Right renal cortex interstitium (tissue), 3 donors: ENCODE measurements at places on chromosomes 5 and 9.

DNA sequence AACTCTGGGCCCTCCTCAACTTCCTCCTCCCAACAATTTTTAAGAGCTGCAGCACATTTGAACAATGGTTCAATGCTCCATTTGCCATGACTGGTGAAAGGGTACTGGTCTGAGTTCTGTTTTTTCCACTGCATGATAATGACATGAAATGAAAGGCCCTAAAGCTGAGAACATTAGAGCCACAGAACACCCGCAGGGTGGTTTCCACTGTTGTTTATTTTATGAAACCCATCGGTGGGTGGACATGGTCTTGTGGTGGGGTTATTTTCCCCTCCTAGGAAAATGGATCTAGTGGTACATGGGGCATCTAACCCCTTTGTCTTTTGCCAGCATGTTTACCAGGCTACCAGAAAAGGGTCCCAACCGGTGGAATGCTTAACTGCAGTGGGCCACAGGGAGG, 71.8 kb downstream of the SMARCA2 start:
- no peak for DNase-seq

- no peak for DNase-seq
Measured at GRCh38 chr5:36441280-36441679, 139.6 kb upstream of the RANBP3L start.

DNA sequence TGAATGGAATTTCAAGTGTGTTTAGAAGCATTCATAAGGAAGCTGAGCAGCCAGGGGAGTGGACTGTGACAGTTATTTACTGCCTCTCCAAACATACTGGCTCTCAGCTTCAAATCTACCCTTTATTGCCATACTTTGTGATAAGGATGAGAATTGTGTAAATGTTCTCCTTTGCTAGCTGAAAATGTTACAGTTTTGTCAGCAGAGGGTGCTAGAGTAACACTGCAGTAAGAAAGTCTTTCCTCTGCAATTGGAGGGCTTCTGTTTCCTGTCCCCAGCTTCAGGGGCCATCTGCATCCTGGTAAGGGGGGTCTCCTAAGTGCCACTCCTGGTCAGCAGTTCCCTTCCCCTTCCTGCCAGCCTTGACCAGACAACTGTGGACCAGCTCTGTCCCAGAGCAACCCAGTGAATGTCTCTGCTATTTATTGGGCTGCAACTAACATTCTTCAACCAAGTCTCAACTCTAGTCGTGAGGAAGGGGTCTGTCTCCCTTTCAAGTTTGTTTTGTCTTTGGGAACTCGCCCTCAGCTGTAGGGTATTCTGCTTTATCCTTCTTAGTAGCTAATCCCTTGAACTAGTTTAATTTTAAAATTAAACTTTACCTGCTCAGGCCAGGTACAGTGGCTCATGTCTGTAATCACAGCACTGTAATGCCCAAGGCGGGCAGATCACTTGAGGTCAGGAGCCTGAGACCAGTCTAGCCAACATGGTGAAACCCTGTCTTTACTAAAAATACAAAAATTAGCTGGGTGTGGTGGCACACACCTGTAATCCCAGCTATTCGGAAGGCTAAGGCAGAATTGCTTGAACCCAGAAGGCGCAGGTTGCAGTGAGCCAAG, 45.3 kb downstream of the RAPGEF6 start:
- peak; percentile 45 for DNase-seq

DNA sequence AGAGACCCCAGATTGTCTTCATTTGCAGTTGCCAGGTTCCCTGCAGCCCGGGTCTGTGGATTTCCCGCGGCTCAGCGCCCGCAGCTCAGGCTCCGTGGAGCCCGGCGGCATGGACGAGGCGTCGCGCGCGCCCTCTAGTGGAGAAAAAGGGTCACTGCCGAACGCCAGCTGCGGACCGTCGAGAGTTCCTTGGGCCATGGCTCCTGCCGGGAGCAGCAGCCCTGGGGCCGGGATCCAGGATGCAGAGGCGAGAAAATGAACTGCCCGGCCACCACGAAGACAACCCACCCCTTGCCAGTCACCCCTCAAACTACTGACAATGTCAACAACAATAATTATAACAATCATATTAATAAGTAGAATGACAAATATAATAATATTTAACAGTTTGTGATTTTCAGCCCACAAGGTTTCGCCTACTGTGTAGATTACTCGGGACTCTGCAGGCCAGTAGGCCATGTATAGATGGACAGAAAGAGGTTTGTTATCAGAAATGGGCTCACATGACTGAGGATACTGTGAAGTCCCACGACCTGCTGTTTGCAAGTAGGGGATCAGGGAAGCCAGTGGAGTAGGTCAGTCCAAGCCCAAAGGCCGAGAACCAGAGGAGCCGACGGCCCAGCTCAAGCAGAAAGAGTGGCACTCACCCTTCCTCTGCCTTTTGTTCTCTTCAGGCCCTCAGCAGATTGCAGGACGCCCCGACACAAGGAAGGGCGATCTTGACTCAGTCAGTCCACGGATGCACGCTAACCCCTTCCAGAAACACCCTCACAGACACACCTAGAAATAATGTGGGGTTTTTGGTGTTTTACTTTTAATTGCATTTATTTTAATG, 43.1 kb downstream of the BOD1 start:
- peak; percentile 26 for DNase-seq

GRCh38 chr5:79841172-79841571, 149.9 kb downstream of the MTX3 start:
- no peak for DNase-seq

DNA sequence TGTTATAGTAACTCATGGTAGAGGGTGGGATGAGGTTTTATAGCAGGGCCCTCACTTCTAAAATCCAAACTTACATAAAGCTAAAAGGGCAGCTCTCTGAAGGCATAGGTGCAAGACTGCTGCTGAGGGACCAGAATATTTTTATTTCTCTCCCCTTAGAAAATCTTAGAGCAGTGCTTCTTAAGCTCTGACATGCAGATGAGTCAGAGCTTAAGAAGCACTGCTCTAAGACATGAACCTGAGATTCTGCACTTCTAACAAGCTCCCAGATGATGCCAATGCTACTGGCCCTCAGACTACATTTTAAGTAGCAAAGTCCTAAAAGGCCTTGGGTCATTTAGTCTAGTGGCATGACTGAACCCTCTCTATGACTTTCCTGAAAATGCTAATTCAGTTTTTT, 97.6 kb upstream of the SPRY4 start:
- no peak for DNase-seq

GRCh38 chr5:93603793-93604643, 21.0 kb downstream of the NR2F1 start:
- DNase-seq: no peak
